ENCODE measurements at places on chromosomes 2 and 18. TPM values are rescaled to one million over a fixed set of nuclear protein-coding genes. Genes with fewer than 3 reads are reported as not detected.

The MBD1 gene
- total RNA-seq: 77.2 TPM

The GPC1 gene
- total RNA-seq: 66.5 TPM

The ADAM17 gene
- total RNA-seq: 53.0 TPM

The PLA2R1 gene
- total RNA-seq: 20.0 TPM

The B3GNT7 gene
- 0.09 TPM for total RNA-seq

The INPP5D gene
- 26.9 TPM for total RNA-seq

The FLACC1 gene
- 1.0 TPM for total RNA-seq

The ASAP2 gene
- 61.9 TPM for total RNA-seq

The OR6B2 gene
- not detected for total RNA-seq

The DNAH7 gene
- 0.09 TPM for total RNA-seq

The NCK2 gene
- 41.0 TPM for total RNA-seq

The PLB1 gene
- total RNA-seq: 0.36 TPM

The RNF125 gene
- 0.09 TPM for total RNA-seq

The PECR gene
- total RNA-seq: 4.0 TPM

The TMEM169 gene
- under 0.01 TPM for total RNA-seq

The TMEFF2 gene
- total RNA-seq: not detected

The HJURP gene
- 19.0 TPM for total RNA-seq

The MEP1B gene
- 0.19 TPM for total RNA-seq

The UPP2 gene
- not detected for total RNA-seq

The LOXL3 gene
- 0.99 TPM for total RNA-seq

The MSTN gene
- total RNA-seq: not detected

The GALNT14 gene
- total RNA-seq: not detected

The NPAS2 gene
- total RNA-seq: 5.8 TPM

The ARHGAP15 gene
- not detected for total RNA-seq

The ERCC3 gene
- 30.0 TPM for total RNA-seq

The MCM6 gene
- 12.8 TPM for total RNA-seq

The C1QL2 gene
- total RNA-seq: not detected

The GALNT5 gene
- total RNA-seq: 6.4 TPM

The GDF7 gene
- total RNA-seq: 1.5 TPM

The GKN2 gene
- total RNA-seq: not detected

The SKOR2 gene
- total RNA-seq: not detected

The PROKR1 gene
- total RNA-seq: not detected

The CXCR1 gene
- total RNA-seq: not detected

The NTSR2 gene
- total RNA-seq: not detected

The GPR155 gene
- total RNA-seq: 1.3 TPM

The TMEM37 gene
- 0.94 TPM for total RNA-seq

The NDUFV2 gene
- total RNA-seq: 78.8 TPM

The CGREF1 gene
- total RNA-seq: 1.2 TPM

The LIMS3 gene
- total RNA-seq: 28.2 TPM

The SNTG2 gene
- not detected for total RNA-seq

The SKA1 gene
- total RNA-seq: 15.0 TPM

The DUSP11 gene
- 20.4 TPM for total RNA-seq

The TP53I3 gene
- total RNA-seq: 49.7 TPM

The CPLX4 gene
- total RNA-seq: not detected

The KIDINS220 gene
- 48.5 TPM for total RNA-seq

The HAAO gene
- total RNA-seq: 0.09 TPM

The PNKD gene
- 12.1 TPM for total RNA-seq

The EIF2AK3 gene
- 17.5 TPM for total RNA-seq

The SMYD5 gene
- 16.5 TPM for total RNA-seq

The GALR1 gene
- total RNA-seq: not detected

The MALL gene
- total RNA-seq: 21.3 TPM

The POTEC gene
- total RNA-seq: not detected

The FER1L5 gene
- 0.09 TPM for total RNA-seq

The CIB4 gene
- not detected for total RNA-seq

The DIS3L2 gene
- 21.6 TPM for total RNA-seq

The GRHL1 gene
- total RNA-seq: 0.63 TPM

The FBXO48 gene
- total RNA-seq: 0.28 TPM

The LYPD1 gene
- 104 TPM for total RNA-seq

The FANCL gene
- 11.3 TPM for total RNA-seq

Data from endothelial cell of coronary artery (primary cell).